ENCODE measurements at places on chromosomes 6 and 20. TPM values are rescaled to one million over a fixed set of nuclear protein-coding genes. Genes with fewer than 3 reads are reported as not detected.

DNA sequence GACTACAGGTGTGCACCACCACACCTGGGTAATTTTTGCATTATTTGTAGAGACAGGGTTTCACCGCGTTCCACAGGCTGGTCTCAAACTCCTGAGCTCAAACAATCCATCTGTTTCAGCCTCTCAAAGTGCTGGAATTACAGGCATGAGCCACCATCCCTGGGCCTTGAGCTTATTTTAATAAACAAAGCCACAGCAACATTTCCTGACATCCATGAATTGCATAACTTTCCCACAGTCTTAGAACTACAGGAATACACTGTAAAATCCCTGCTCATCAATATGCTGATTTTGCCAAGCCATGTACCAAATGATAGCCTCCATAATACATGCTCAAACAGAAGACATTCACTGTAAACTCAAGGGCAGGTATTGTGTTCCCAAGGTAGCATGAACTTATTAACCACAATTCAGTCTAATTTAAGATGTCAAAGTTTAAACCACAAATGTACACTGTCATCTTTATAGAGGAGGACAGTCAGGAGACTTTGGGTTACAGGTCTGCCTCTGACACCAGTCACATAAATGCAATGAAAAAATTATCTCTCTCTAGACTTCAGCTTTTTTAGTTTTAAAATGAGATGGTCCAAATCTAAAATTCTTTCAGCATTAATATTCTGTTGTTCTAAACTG lies 40.0 kb downstream of the NUDT3 start:
- no peak for DNase-seq

The PLTP gene
- polyA plus RNA-seq = 53.4 TPM

GRCh38 chr6:41053041-41053440 lies at the start of gene APOBEC2:
Gene APOBEC2, plus strand, starts transcription at chr6:41053202. Its CDS starts 146 bp downstream, at chr6:41053348.
- DNase-seq = no peak

DNA sequence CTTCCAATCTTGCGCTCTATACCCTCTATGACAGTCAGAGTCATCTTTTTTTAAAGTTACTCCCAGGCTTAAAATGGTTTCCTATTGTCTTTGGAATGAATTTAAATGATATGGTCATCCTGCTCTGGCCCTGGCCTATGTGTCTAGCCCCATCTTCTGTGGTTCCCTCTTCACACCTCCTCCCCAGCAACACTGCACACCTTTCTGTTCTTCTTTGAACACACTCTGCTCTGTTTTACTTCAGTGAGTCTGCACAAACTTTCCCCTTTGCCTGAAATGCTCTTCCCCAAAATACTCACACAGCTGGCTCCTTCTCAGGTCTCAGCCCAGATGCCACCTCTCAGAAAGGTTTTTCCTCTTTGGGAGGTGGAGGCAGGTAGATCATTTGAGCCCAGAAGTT lies 132.7 kb downstream of the FYN start:
- no peak for DNase-seq

DNA sequence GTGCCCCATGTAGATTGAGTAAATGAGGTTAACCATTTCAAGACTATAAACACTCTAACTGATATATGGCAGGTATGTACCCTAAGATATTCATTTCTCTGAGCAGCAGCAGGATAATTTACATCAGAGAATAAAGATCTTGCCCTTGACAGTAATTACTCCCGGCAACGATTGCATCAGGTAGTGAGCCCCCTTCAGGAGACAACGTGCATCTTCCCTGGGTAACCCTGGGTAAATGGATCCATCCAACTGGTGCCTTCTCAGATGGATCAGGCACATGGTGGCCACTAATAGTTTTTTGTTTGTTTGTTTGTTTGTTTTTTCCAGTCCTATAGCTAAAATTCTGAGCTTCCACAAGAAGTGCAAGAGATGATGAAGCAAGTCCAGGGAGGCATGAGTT lies 469.4 kb upstream of the SLC35B3 start:
- no peak for DNase-seq

The NKX2-4 gene
- not detected for polyA plus RNA-seq

DNA sequence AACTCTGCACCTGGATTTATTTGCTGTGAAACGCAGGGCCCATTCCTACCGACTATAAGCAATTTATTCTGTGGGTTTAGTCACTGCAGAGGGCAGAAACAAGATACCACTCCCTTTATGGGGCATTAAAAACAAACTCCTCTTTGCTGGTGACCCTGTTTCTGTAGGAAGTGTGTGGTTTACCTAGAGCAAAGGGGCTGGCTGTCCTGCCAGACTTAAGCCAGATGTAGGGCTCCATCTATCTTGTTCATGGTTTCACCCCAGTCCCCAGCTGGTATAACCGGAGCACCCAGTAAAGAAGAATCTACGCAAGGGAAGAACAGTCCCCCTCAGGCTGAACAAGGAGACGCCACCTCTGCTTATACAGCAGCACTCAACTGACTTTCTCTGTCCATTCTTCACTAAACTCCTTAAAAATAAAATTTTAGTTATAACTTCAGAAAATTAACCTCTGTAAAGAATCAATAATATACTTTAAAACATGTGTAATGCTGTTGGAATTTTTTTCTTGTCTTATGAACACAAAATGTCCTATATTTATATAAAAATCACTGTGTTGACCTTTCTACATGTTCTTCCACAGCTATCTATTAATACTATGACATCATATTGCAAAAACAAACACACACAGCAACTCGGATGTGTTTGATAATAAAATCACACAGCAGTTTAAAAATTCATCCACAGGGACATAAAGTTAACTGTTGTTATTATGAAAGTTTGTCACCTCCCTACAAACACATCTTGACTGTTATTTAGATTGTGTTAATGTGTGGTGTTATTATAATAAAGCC lies 126.1 kb upstream of the RPS6KA2 start:
- no peak for DNase-seq

GRCh38 chr6:30690403-30691207 lies at the start of gene NRM:
Gene NRM, minus strand, starts transcription at chr6:30690984. Its CDS starts 10 bp downstream, at chr6:30690974.
- DNase-seq = peak; percentile 95

DNA sequence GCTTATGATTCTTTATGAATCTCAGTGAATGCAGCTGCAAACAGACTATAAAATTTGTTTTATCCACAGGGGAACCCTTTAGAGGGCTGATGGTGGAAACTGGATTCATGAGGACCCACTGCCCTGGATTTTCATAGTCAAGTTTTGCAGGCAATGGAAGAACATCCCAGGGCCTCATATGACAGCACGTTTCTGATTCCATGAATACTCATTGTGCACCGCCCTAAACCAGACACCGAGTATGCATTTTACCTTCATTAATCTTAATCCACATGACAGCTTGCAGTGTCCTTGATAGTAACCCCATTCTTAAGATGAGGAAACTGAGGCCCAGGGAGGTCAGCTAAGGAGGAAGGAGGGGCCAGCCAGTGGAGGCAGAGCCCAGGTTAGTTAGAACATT lies 270.4 kb downstream of the PREX1 start:
- no peak for DNase-seq

The NR2E1 gene
- 0.07 TPM for polyA plus RNA-seq

DNA sequence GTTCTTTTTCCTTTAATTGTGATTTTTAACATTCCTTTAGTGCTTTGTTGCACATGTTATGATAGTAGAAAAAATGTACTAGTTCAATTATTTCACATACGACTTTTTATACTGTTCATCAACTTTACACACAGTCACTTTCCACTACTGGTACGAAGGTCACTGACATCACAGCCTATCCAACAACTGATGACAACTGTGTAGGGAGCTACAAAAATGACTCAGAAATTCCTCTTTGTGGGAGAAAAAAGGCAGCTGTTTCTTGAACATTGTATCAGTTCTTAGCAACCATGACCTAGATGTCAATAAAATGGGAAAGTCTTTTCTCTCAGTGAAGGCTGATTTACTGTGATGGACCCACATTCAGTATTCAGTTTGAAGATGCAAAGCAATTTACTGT lies 7.0 kb upstream of the ID4 start:
- DNase-seq = no peak

DNA sequence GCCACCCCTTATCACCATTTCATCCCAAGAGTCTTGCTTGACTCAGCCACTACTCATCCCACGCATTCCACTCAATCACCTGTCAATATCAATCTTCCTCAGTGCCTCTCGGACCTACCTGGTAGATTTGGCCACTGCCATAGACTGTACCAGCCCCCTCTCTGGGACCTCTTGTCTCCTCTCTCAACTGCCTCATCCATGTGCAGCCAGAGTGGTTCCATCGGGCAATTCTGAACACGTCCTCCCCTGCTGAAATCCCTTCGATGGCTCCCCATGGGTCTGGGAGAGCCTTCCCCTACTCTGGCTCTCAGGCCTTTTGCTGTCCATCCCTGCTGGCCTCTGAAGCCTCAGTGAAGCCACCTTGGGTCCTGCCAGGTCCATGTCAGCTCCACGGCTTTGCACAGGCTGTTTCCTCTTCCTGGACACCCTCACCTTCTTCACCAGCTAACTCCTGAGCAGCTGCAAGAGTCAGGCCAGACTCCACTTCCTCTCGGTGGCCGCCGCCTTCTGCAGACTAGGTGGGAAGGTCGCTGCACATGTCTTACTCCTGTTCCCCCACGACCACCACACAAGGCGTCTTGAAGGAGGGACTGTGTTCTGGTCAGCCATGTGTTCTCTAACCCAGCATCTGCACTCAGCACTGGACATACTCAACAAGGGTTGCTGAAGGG lies 120.4 kb downstream of the TOX2 start:
- no peak for DNase-seq

All from left lung (tissue), 14 donors.